Vagina (tissue), 2 donors: ENCODE measurements at places on chromosomes 1 and 21.

DNA sequence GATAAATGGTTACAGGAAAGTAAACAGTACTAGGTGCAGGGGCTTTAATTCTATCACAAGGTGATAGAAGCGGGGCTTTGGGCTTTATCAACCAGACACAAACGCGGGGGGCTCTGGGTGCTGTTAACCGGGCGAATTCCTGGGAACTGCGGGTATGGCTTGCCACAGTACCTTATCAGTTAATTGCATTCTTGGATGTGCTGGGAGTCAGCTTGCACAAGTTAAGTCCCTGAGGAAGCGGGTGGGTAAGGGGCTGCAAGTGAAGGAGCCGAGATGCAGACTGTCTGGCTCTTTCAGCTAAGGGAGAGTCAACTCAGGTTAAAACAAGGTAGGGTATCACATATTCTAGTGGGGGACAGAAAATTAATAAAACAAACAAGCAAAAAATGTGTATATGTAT, 661 bp downstream of the GBP4 start:
- no peak for DNase-seq

DNA sequence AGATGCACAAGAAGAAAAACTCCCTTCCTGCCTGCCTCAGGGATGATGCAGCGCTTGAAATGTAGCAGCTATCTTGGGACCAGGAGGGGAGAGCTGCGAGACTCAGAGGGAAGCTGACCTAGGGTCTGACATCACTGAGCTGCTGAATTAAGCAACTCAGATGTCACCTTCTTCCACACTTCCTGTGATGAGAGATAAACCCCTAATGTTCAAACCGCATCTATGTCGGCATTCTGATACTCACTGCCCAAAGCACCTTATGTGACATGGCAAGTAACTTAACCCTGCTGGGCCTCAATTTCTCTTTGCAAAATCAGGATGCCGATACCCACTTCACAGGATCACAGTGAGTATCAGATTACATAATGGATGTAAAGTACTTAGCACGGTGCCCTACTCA, 9.1 kb upstream of the AK2 start:
- no peak for DNase-seq

GRCh38 chr1:24263746-24264145, 55.4 kb upstream of the GRHL3 start:
- no peak for DNase-seq

- no peak for DNase-seq
Measured at GRCh38 chr1:55092475-55092874, 53.1 kb downstream of the PCSK9 start.

- DNase-seq = no peak
Measured at GRCh38 chr1:99228153-99228552, 36.1 kb upstream of the PLPPR4 start.

DNA sequence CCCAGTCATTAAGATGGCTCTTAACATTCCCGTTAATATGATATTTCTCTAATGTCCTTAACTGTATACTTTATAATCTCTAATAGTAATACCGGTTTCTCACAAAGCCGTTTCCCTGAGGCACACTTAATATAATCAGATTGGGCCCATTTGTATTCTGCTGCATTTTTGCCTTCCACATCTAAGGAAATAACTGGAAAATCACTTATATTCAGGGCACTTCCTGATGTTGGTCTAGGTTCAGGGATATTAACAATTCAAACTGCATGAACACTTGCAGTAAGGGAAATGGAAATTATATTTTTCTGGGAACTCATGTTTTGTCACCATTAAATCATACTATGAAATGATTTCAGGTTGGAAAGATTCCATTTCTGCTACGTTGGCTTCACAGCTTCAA, 119.8 kb downstream of the TPR start:
- no peak for DNase-seq

DNA sequence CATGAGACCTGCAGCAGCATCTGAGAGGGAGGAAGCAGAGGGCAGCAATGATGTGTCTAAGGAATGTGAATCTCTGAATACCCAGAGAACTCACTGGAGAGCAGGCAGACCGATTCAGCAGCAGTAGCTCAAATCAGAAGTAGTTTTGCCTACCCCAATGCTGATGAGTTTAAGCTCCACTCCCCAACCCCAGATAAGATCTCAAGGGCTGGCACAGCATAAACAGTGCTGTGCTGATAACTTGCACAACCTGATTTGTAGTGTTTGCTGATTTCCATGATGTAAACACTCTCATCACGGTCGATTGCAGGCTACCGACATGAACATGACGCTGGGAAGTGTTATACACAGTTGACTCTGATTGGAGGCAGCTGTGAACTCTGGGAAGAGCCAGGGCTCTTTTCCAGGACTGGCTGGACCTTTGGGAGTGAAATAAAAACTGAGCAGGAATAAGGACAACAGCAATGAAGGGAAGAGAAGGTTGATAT, 11.2 kb upstream of the HMGCS2 start:
- no peak for DNase-seq

DNA sequence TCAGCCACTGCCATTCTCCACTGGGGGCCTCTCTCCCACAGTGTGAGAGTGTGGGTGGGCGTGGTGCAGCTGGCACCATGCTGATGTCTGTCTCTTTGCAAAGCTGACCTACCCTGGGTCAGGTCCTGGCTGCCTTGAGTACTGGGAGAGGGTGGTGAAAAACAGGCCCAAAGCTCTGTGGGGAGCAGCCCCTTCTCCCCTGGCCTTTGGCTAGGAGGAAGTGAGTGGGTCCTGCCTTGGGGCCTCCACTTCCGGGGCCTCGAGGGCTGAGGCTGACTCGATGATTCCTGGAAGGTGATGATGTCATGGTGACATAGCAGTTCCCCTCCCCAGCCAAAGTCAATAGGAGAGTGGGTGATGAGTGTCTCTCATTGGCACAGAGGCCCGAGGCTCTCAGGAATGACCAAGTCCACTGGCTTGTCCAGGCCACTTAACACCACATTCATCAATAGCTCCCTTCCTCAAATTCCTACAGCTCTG, 53.0 kb downstream of the IER5 start:
- DNase-seq = no peak

DNA sequence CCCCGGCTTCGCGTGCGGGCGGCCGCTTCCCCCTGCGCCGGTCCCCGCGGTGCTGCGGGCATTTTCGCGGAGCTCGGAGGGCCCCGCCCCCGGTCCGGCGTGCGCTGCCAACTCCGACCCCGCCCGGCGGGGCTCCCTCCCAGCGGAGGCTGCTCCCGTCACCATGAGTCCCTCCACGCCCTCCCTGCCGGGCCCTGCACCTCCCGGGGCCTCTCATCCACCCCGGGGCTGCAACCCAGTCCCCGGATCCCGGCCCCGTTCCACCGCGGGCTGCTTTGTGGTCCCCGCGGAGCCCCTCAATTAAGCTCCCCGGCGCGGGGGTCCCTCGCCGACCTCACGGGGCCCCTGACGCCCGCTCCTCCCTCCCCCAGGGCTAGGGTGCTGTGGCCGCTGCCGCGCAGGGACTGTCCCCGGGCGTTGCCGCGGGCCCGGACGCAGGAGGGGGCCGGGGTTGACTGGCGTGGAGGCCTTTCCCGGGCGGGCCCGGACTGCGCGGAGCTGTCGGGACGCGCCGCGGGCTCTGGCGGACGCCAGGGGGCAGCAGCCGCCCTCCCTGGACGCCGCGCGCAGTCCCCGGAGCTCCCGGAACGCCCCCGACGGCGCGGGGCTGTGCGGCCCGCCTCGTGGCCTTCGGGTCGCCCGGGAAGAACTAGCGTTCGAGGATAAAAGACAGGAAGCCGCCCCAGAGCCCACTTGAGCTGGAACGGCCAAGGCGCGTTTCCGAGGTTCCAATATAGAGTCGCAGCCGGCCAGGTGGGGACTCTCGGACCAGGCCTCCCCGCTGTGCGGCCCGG, 159.2 kb downstream of the RUNX1 start:
- DNase-seq = no peak

DNA sequence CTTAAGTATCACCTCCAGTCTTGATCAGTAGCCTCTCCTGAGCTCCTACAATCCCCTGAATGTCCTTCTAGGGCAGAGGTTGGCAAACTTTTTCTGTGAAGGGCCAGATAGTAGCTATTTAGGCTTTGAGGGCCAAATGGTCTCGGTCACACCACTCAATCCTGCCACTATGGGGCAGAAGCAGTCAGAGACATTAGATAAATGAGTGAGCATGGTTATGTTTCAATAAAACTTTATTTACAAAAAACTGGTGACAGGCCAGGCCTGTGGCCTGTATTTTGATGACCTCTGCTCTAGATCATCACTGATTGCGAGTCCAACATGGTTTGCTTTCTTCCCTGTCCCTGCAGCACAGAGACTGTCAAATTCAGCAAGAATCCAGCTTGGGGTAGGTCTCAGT, 36.3 kb downstream of the LRP8 start:
- DNase-seq = no peak

GRCh38 chr1:202145068-202145743, 669 bp upstream of the ARL8A start:
- no peak for DNase-seq

- no peak for DNase-seq
Measured at GRCh38 chr1:201144701-201145100, 9.6 kb downstream of the TMEM9 start.

DNA sequence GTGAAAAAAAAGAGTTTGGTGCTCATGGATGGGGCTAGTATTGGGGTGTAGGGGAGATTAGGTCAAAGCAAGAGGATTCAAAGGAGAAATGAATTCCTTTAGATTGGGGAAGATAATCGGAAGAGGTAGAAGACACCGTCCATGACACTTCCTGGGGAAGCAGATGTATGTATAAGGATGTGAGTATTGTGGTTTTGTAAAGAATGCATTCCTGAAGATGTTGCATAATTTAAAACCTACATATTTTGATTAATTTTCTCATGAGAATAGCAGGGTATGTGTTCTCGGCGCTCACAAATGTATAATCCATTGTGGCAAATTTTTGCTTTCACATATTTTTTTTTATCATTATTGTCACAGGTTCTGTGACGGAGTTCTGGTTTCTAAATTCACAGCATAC, 5.5 kb upstream of the LGALS8 start:
- DNase-seq = no peak

- DNase-seq = no peak
Measured at GRCh38 chr1:9705337-9706093, 54.0 kb downstream of the PIK3CD start.

GRCh38 chr1:231422798-231423309, 767 bp upstream of the EGLN1 start:
- DNase-seq = no peak

DNA sequence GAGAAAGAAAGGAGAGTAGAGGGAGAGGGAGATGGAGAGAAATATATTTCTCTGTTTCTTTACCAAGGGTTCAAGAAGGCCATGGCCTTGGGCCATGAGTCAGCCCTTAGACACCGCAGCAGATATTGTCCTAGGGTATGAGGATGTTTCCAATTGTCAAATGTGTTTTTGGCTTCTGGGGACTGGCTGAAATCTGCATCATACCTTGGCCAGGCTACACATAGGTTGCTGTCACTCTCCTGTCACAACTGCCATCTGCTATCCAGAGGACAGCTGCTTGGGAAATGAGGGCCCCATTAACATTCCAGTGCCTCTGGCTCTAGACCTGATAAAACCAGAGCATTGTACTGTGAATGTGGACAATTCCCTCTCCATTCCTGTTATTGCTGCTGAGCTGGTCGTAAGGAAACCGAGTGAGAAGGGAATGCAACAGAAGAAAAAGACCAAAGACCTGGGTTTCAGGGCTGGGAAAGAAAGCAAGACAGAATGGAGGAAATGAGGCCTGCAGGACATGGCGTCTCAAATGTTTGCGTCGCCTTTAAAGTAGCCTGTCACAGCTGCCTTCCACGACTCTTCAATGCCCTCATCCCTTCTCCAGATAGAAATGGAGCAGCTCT, 8.8 kb upstream of the PIGC start:
- DNase-seq = no peak

GRCh38 chr1:193569983-193570269, 383.5 kb upstream of the B3GALT2 start:
- DNase-seq = no peak

DNA sequence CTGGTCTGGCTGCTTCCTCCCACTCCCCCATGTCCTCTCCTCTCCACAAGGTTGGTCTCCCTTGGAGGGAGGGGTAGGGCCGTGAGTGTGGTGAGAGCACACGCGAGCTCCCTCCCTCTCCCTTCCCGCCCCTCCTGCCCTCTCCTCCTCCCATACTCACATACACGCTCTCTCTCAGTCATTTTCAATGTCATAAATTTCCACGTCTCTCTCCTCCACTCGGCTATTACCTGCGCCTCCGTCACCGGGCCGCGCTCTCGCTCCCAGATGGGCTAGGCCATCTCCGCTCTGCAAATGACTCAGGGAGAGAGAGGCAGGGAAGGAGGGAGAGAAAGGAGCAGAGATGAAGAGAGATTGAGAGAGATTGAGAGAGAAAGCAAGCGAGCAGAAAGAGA, 36.7 kb upstream of the DMBX1 start:
- DNase-seq = no peak

DNA sequence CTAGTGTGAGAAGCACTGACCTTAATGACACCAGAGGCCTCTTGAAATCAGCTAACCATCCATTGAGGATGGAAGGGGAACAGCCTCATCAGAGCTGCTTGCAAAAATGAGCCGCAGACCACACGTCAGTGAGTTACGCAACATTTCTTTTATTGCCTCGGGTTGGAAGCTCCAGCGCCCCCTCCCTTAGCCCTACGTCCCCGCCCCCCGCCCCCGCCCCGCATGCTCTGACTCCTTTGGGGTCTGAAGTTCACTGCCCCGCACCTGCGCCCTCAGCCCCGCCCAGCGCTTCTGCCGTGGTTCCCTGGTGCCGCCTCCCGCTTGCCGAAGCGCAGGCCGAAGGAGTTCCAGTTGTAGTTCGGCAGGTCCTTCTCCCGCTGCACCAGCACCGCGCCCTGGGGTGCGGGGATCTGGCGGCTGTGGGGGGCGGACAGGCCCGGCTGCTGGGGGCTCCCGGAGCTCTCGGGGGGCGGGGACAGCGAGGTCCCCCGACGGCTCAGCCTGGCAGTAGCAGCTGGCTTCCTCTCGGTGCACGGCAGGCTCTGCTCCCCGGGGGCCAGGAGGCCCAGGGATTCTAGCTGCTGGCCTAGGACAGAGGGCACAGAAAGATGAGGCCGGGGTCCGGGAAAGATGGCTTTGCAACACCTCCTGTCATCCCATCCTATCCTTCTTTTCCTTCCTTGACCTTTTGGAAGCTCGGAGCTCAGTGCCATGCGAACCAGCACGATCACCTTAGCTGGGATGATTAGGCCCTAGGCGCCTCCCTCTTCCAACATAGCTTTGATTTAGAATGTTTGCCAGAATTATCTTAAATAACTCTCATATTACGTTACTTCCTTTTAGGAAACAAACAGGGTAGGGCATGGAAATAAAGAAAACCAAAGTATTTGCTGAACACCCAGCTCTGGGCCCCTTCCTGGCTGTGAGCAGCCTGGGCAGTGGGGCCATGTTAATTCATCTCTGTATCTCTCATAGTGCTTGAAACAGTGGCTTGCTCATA, 5.8 kb downstream of the KISS1 start:
- DNase-seq = no peak

- DNase-seq = no peak
Measured at GRCh38 chr1:37425221-37425620, 49.2 kb upstream of the ZC3H12A start.

GRCh38 chr1:165545974-165546373, 2.2 kb downstream of the LRRC52 start:
- no peak for DNase-seq

GRCh38 chr1:230029244-230029941, 37.6 kb upstream of the GALNT2 start:
- no peak for DNase-seq

GRCh38 chr1:14815175-14815877, 216.8 kb downstream of the KAZN start:
- DNase-seq = no peak

- no peak for DNase-seq
Measured at GRCh38 chr1:210535761-210536160, 207.1 kb downstream of the HHAT start.

- no peak for DNase-seq
Measured at GRCh38 chr1:219265026-219265515, 91.4 kb downstream of the LYPLAL1 start.
